Panc1 (cell line): ENCODE measurements at places on chromosomes 3 and 15. TPM values are rescaled to one million over a fixed set of nuclear protein-coding genes. Genes with fewer than 3 reads are reported as not detected.

GRCh38 chr3:154548341-154548740 is 118.4 kb upstream of the GPR149 start:
- DNase-seq, result no peak

- no peak for DNase-seq
These were observed 32.8 kb downstream of the MYH15 start for GRCh38 chr3:108477511-108478147.

- no peak for DNase-seq
These were observed 38.5 kb downstream of the C3orf62 start for GRCh38 chr3:49238274-49239127.

DNA sequence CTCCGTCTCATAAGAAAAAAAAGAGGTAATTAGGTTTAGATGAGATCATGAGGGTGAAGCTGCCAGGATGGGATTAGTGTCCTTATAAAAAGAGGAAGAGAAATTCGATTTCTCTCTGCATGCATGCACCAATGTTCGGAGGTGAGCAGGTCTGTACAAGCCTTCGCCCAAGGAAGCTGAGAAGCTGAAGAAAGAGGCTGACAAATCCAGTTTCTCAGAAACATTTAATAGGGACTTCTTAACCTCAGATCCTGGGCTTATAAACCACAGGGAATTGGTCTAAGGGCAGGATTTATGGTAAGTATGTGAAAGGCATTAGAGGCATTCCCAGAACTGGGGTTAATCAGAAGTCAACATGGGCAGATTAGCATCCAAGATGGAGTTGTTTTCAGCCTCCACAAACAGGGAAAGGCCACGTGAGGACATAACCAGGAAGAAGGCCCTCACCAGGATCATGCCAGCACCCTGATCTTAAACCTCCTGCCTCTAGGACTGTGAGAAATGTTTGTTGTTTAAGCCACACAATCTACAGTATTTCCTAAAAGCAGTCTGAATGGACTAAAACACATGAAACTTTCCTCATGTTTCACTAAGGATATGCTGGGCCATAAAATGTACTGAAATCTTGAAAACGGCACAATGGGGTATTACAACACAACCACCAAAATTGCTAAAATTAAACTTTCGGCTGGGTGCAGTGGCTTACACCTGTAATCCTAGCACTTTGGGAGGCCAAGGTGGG is 11.3 kb downstream of the SHISA5 start:
- DNase-seq, result no peak

- no peak for DNase-seq
These were observed 9.0 kb upstream of the APBA2 start for GRCh38 chr15:28876845-28877185.

Gene CPN2
- 0.08 TPM for total RNA-seq

DNA sequence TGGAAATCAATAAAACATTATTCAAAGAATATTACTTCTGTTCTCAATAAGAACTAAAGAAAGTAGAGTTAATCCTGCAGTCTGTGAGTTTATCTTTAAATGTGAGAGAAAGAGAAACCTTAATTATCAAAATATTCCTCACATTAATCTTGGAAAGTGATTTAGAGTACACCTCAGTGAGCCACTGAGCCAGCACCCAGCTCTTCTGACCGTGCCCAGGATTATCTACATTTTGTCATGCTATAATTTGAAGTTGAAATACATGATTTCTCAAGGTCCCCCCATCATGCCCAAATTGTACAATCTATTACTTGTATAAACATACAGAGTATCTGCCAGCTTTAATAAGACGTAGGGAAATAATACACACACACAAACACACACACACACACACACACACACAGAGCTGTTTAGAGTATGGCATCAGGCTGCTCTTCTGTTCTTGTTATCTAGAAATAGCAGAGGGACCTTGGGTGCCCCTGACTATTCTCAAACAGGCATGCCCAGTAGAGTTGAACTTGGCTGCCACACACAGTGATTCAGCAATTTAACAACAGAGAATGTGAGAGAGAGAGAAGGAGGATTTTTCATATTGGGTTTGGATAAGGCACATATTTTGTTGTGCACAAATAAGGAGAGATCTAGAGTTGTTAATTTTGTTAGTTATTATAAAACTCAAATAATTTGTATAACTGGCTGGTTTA is 74.4 kb downstream of the P2RY1 start:
- DNase-seq, result no peak

Gene C3orf22
- total RNA-seq, result not detected

GRCh38 chr15:100849021-100849854 is 30.4 kb upstream of the ALDH1A3 start:
- peak; percentile 24 for DNase-seq

Gene MELTF
- total RNA-seq, result 18.7 TPM

- DNase-seq, result peak; percentile 74
These were observed 1.1 kb upstream of the EIF2B5 start for GRCh38 chr3:184133840-184134745.

GRCh38 chr15:31228980-31229826 is 97.4 kb upstream of the KLF13 start:
- DNase-seq, result no peak

GRCh38 chr3:16280671-16281070 is 15.7 kb downstream of the OXNAD1 start:
- DNase-seq, result no peak

Gene PLSCR2
- 0.54 TPM for total RNA-seq

DNA sequence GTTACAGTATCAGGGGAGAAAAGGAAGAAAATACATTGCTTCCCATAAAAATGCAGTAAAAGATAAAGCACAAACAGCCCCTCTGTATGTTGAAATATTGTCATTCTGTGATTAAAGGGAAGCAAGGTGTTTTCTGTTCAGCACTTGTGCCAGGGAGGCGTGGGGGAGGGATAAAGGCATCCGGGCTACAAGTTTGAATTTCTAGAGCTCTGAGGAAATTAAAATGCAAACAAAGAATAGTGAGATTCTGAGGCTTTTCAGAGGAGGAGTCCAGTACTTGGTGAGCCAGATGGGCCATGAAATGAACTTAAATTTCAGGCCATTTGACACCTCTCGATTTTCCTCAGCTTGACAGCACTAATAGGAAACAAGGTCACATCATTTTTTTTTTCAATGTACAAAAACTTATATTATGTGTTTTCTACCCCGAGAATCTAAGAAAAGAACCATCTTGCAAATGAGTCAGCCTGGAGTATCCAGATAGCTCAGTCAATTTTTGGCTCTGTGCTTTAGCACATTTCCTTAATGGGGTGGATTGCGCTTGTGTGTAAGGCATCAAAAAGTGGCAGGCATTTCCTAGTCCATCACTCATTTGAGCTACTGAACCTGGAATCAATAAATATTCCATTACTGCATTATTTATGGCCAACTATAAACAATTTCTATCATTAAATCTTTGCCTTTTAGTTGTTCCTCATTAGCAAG is 640.8 kb upstream of the TBL1XR1 start:
- no peak for DNase-seq

DNA sequence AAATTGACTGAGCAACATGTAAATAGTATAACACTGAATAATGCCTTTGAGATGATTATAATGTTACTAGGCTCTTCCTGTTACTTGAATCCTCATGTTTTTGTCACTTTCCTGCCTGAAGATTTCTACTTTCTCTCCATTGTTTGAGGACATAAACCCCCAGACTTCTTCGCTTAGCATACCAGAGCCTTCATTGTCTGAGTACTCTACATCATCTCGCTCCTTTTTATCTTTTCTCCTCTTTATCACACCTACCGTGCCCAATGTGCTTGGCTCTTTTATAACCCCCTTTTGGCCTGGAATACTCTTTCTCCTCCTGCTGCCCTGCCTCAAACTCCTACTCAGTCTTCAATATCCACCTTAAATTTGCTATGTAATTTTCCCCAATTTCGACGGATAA is 30.3 kb upstream of the MGA start:
- DNase-seq, result no peak

DNA sequence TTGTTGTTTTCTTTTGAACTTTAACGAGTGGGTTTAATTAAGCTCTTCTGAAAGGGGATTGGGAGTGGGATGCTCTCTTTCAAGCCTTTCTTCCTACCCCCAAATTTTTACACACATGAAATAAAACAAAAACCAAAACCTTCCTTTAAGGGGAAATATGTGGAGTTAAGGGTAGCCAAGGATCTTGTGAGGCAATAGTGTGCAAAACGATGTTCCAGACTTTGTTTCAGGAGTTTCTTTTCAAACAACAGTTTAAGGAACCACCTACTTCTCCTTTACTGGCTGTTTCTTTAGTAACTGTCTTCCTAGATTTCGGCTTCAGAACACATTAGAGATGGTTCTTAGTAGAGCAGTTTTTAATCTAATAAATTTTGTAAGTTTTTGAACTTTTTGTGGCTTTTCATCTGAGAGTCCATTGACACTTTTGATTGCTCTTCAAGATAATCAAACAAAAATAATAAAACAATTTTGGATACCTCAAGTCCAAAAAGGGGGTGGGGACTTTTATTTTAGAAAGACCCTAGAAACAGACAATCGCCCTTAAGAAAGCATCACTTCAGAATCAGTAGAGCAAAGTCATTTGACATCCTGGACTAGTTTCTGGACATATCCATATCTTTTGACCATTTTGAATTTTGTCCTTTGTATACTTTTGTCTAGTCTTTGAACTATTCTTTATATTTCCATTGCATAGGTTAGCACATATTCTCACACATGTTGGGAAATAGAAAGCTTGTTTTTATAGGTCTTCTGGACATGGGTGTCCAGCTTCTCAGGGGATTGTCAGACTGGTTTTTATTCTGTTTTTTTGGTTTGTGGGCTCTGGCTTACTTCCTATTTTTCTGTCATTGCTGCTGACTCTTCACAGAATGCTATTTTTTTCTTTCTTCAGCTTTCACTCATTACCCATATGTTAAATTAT is 6.0 kb downstream of the DIPK2A start:
- DNase-seq, result no peak

Gene EAF2
- total RNA-seq, result 5.3 TPM

Gene GOLGA8Q
- 1.1 TPM for total RNA-seq

GRCh38 chr15:74958320-74958907 is 1.8 kb upstream of the RPP25 start:
- no peak for DNase-seq

DNA sequence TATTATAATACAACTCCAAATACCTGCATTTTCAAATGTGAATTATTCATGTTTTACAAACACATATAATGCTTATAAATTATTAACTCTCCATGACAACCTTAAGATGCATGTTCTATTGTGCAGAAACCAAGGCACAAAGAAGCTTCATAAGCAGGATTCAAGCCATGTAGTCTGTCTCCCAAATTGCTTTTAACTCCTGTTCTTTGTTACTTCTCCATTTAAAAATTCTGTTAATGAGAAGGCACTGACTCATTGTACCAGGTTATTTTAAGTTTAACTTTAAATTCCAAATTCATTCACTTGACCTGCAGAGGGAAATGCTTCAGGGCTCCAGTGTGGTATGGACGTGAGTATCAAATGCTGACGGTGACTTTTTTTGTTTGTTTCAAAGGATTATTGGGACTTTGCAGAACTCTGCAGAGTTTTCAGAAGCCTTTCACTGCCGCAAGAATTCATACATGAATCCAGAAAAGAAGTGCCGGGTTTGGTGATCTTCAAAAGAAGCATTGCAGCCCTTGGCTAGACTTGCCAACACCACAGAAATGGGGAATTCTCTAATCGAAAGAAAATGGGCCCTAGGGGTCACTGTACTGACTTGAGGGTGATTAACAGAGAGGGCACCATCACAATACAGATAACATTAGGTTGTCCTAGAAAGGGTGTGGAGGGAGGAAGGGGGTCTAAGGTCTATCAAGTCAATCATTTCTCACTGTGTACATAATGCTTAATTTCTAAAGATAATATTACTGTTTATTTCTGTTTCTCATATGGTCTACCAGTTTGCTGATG is 100.0 kb downstream of the MME start:
- DNase-seq, result no peak

- no peak for DNase-seq
These were observed 5.6 kb downstream of the TMEM40 start for GRCh38 chr3:12753275-12754028.

Gene ATOSA
- total RNA-seq, result 18.5 TPM

Gene BSN
- 0.87 TPM for total RNA-seq

GRCh38 chr15:67150023-67150860 is 84.8 kb downstream of the SMAD3 start:
- DNase-seq, result peak; percentile 98

Gene ARPIN
- total RNA-seq, result 6.3 TPM

DNA sequence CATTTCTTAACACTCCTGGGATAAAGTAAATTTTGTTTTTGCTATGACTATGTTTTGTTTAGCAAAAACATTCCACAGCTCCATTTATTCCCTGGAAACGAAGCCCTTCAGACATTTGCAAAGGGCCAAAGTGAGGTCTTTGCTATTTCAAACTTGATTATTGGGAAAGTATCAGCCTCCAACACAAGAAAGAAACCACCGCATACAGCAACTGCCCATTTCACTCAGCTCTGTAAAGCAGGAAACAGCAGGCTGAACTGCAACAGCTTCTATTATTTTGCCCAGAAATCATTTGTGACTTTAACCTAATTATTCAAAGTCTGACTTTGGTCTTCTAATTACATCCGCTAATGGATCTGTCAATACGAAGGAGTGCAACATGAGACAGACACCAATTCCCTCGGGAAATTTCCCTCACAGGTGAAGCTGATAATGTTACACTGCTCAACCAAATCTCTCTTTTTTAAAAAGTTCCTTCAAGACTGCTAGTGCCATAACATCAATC is 72.1 kb downstream of the RFTN1 start:
- DNase-seq, result no peak

DNA sequence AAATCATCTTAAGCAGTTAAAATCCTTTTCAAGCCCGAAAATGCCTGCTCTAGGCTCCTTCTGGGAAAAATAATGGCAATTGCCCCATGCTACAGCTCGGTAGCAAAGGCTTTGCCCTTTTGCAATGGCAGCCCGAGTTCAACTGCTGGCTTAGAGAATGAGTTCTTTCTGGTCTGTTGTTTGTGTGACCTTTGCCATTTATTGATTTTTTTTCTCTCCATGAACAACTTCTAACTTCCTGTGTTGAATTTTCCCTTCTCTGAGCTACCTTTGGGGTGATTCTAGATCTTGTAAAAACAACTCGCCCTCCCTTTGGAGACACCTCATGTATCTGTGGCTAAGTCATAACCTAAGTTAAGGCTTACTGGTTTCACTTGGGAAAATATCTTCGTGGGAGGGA is 139.3 kb downstream of the PLCH1 start:
- peak; percentile 17 for DNase-seq

Gene LRTM1
- not detected for total RNA-seq

Gene SLC22A14
- 0.13 TPM for total RNA-seq

- DNase-seq, result no peak
These were observed 62.2 kb downstream of the TIGIT start for GRCh38 chr3:114356066-114356465.

DNA sequence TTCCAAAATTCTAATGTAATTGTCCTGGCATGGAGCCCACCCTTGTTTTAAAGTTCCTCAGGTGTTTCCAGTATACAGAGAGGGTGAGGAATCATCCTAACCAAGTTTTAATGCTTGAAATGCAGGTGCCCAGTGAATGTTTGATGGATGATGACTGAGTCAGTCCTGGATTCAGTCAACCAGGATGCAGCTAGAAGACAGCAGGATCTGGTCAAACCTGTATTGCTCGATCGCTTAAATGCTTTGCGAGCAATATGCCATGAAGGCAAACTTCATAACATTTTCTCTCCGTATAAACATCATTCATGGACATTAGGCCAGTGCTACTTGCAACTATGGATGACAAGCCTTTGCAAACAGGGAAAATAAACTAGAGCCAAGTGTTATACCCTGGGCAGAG is 591.2 kb downstream of the RSL24D1 start:
- no peak for DNase-seq

- no peak for DNase-seq
These were observed 61.8 kb downstream of the CCDC33 start for GRCh38 chr15:74297887-74298286.
